ENCODE measurements at places on chromosomes 4 and X.

- no peak for DNase-seq
Measured at GRCh38 chr4:71607780-71608677, 175.8 kb downstream of the GC start.

DNA sequence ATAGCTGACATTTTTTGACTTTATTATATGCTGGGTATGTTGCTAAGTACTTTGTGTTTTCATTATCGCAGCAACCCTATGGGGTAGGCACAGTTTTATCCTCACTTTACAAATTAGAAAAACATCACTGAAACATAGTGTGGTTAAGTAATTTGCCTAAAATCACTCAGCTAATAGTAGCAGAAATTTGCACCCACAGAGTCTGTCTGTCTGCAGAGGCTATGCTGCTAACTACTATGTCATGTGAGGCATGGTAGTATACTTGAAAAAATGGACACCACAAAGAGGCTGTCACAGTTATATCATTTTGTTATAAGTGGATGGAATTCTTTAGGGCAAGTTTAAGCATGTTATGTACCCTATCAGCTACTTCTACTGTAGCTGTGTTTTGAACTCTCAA lies 69.0 kb downstream of the STAG2 start:
- no peak for DNase-seq

DNA sequence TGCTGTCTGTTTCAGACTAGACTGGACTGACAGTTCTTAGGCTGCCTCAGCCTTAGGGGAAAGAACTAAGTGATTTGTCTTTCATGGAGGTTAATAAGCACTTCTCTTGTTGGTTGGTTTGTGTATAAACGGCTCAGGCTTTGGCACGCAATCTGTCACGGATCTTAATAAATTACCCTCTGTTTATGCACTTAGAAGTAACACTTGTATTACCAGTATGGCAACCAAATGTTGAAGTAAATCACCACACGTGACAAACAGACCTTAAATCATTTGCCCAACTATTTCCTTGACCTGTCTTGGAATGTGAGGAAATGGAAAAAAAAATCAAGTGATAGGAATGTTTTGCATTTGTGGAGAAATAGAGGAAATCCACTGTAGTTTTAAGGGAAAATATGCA lies 69.9 kb downstream of the TEX13A start:
- no peak for DNase-seq

- no peak for DNase-seq
Measured at GRCh38 chr4:173111031-173111430, 57.6 kb upstream of the GALNT7 start.

DNA sequence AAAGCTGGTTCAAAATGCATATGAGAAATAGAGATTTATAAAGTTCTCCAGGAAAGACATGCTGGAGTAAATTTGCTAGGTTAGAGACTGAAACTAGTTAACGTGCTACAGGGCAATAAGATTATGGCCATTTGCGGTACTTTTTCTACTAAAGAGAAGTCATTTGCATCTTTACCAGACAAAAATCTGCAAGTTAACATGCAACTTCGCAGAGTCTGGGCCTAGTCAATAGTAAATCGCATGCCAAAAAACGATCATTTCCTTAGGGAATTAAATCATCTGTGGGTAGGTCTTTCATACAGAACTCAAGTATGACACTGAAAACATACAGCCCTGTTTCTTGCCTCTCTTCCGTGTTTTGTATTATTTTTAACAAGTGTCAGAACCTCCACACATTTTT lies 32.8 kb upstream of the REST start:
- DNase-seq = no peak

GRCh38 chrX:29275928-29276327 lies 688.7 kb downstream of the IL1RAPL1 start:
- DNase-seq = no peak

DNA sequence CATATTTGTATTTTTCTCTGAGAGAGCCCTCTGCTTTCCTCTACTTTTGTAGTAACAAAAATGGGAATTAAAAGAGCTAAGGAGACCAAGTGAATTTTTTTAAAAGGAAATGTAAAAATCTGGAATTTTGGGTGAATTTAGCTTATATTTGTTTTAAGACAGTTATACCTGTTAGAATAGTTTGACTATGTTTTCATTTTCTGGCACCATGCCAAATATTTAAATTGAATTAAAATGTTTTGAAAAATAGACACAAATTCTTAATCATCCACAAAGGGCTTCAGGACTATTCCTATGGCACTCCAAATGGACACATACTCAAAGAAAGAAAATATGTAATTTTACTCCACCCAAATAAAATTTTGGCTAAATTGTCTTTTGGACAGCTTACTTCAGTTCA lies 209.6 kb downstream of the SH3BGRL start:
- no peak for DNase-seq

DNA sequence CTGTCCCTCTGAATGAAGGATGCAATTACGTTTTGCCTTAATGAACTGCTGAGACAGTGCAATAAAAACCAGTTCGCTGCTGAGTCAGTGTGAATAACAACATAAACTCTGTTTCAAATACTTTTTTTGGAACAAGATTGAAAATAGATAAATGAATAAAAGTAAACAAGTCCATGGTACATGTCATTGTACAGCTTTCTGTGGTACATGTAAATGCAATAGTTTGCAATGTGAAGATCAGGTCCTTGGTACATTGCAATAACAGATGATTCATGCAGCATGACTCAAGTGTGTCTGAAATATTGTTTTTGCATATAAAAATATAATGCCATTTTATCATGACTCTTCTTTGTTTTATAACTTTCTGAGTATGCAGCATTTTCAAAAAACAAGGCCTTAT lies 193.4 kb upstream of the PACRGL start:
- DNase-seq = no peak
